ENCODE measurements at places on chromosomes 13 and 19.
A peak's percentile ranks its signal among the peaks of the same experiment; 100 is the strongest.

DNA sequence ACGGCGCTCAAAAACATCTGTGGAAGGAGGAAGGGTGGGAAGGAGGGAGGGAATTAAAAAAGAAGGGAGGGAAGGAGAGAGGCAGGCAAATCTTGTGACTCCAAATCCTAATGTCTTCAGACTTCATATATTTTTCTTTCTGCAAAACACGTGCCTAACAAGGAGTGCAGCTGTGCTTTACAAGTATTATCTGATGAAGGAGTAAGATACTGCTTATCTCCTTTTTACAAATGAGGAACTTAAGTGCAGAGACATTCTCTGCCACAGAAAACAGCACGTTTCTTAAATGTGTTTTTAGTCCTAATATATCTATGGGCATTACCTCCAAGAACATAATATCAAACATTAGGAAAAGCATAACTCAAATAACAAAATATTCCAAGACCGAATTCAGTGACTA lies 6.5 kb downstream of the FLT3 start:
- no peak for DNase-seq

- peak; percentile 64 for DNase-seq
Observed at GRCh38 chr19:12766051-12766521, 9.3 kb downstream of the HOOK2 start.

- no peak for DNase-seq
Observed at GRCh38 chr13:24038405-24038804, 122.1 kb upstream of the SPATA13 start.

- DNase-seq = no peak
Observed at GRCh38 chr13:25923217-25924085, 128.4 kb downstream of the SHISA2 start.

GRCh38 chr13:33644581-33645543 lies 173.1 kb upstream of the RFC3 start:
- peak; percentile 39 for DNase-seq

- no peak for DNase-seq
Observed at GRCh38 chr13:20658451-20659040, 45.0 kb upstream of the IL17D start.

DNA sequence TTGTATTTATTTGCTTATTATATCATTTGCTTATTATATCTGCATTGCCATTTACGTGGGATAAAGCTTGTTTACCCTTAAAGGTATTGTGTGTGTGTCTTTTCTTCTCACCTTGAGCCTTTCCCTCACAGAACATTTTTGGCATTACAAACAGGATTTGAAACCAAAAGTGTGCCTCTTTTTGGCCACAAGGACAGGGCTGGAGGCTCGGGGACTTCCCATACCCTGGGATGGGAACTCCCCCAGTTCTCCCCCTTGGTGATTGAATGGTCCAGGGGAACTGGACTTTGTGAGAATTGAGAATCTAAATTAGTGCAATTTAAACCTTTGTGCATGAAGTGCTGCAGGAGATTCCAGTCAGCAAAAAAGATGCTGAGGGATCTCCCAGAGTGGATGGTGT lies 2.4 kb upstream of the ZNF506 start:
- no peak for DNase-seq

- DNase-seq = no peak
Observed at GRCh38 chr19:29634002-29634401, 27.9 kb downstream of the POP4 start.

- DNase-seq = no peak
Observed at GRCh38 chr19:2063824-2064223, 12.8 kb upstream of the MKNK2 start.

- no peak for DNase-seq
Observed at GRCh38 chr13:81917810-81918209, 1576.9 kb upstream of the SPRY2 start.

DNA sequence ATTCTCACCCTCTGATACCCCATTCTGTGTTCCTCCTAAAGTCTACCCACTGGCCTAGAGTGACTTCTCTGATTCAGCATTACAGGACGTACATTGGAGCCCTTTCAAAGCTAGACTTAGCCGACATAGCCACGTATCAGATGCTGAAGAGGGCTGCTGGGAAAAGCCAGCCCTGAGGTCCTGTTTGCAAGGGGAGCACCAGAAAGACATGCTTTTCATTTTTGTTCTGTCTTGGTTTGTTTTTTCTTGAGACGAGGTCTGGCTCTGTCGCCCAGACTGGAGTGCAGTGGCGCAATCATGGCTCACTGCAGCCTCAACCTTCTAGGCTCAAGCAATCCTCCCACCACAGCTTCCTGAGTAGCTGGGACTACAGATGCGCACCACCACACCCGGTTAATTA lies 6.3 kb upstream of the ZSWIM4 start:
- peak; percentile 50 for DNase-seq

- DNase-seq = no peak
Observed at GRCh38 chr19:45897261-45897812, 5.1 kb downstream of the MYPOP start.

- DNase-seq = no peak
Observed at GRCh38 chr19:43501661-43502418, 2.7 kb downstream of the PHLDB3 start.

DNA sequence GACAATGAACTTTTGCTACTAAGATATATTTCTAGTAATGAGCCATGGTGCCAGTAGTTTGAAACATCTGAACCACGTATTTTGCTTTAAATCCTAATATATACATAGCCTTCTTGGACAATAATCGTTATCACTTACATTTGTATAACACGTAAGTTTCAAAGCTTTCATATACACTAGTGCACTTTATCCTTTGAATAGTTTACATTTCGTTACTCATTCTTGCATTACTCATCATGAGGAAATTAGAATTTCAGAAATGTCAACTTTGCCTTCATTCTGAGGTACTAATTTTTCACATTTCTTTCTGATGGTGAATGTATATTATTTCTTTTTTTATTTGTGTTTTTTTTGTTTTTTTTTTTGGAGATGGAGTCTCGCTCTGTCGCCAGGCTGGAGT lies 5.8 kb downstream of the KBTBD7 start:
- no peak for DNase-seq

DNA sequence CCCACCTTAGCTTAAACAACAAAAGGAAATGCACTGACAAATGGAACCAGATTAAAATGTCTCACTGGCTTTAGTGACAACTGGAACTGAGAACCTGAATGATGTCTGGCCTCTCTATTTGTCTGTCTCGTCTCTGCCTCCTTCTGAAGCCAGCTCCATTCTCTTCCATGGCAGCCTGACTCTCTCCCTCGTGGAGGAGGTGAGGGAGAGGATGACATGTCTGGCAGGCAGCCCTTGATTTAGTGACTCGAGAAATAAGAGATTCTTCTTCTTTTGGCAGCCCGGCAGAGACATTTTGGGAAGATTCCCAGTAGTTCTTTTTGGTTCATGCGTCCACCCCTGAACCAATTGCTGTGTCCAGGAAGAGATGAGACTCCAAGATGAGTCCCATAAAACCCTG lies 131.7 kb downstream of the KLF5 start:
- DNase-seq = no peak

DNA sequence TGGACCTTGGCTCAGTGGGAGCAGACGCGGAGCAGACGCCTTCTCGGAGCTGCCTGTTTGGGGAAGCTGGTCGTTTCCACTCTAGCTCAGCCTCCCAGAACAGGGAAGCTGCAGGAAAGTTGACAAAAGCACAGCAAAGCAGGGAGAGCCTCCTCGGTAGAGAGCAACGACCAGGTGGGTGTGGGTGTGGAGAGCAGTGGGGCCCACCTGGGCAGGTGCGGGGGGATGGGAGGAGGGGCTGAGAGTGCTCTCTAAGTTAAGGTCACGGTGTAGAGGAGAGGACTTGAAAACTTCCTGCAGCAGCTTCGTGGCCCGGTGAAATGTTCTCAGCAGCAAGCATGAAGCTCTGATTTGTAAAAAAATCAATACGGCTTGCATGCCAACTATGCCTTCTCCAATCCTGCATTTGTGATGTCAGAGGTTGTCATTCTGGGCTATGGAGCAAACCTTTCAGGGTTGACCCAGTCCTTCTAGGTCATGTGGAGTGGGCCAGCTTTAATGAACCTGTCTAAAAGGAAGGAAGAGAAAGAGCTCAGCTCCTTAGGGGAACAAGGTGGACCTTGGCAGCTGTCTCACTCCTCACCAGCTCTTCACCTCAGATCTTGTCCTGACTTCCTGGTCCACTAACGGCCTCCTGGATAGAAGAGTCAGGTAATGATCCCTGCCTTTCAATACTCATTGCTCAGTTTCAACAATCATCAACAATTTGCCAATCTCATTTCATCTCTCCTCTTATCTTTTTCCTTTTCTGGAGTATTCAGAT lies 85.8 kb upstream of the UBL3 start:
- no peak for DNase-seq

DNA sequence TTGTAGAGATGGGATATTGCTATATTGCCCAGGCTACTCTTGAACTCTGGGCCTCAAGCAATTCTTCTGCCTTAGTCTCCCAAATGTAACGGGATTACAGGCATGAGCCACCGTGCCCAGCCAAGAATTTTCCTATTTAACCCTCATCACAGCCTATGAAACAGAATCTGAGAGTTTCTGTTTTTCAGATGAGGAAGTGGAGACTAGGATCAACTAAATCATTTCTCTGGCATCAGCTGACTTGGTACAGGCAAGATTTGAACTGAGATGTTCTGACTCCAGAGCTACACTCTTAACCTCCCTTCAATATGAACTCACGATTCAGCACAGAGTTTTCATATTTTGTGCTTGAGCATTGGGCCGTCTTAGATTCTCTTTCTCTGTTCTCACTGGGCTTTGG lies 8.1 kb downstream of the ZNF460 start:
- DNase-seq = no peak

GRCh38 chr13:93955904-93956303 lies 523.6 kb downstream of the DCT start:
- no peak for DNase-seq

DNA sequence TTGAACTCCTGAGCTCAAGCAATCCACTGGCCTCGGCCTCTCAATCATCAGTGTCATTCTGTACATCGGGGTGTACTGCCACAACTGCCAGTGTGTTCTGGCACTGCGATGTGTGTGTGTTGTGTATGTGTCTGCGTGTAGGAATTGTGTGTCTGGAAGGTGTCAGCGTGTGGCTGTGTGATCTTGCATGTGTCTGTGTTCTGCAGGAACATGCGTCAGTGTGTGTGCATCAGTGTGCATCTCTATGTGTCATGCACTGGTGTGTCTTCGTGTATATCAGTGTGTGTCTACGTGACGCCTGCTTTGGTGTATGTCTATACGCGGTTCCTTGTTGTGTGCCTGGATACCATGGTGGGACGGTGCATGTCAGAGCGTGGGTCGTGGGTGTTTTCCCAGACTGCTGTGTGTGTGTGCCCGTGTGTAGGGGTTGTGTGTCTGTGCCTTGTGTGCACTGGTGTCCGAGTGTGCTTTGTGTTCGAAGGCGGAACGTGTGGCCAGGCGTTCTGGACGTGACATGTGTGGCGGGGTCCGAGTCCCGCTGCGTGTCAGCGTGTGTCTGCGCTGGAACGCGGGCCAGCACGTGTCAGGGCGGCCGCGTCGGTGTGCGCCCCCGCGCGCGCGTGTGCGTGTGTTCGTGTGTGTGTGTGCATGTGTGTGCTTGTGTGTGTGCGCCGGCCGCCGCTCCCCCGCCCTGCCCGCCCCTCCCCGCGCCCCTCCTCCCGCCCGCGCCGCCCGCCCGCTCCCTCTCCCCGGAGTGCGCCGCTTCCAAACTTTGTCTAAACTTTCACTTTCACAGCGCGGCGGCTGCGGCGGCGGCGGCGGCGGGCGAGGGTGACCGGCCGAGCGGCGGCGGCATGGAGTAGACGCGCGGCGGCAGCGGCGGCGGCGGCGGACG lies at the start of gene NFIX:
TSS of gene NFIX (plus strand) at position 775 of the 895 bp plus-strand sequence. CDS start 363 bp downstream, outside the sequence.
- DNase-seq = peak; percentile 58

DNA sequence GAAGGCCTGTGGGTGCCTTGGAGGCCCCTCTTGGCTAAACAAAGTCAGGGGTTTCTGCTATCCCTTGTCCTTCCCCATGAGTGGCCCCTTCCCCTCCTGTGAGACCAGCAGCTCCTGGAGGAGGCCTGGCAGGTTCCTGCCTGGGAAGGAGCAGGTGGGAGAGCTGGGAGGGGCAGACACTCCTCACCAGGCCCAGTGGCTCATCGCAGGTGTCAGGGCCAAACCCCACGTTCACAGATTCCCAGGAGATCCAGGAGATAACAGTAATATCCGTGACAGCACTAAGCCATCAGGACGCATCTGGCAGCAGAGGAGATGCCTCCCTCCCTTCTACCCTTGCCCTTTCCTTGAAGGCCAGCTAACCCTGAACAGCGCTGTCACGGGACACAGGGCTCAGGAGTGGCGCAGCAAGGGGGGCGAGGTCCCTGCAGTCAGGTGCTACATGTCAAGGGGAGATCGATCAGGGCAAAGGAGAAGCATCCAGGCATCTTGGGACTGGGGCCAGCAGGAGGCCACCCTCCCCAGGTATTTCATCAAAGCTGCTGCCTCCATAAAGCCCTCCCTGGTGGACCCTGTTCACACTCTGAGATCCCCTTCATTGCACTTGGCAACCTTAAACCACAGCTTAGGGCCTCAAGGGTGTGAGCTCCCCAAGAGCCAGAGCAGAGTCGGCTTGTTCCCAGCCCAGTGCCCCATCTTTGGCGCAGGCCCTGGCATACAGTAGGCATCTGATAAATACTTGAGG lies 4.8 kb downstream of the CEBPA start:
- no peak for DNase-seq

DNA sequence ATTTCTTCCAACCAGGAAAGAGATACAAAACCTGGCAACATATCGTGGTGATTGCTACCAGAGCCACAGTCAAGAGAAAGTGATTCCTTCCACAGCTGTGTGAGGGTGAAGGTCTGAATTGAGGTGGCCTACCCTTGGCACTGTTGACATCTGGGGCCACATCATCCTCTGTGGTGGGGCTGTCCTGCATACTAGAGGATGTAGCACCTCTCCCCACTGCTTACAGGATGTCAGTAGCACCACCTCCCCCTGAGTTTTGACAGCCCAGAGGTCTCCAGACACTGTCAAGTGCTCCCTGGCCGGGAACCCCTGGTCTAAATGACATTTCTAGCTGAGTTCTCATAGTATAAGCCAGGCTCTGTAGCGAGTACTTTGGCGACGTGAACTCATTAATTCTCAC lies 15.5 kb downstream of the PTGER1 start:
- no peak for DNase-seq

GRCh38 chr19:18045307-18046050 lies 37.5 kb downstream of the ARRDC2 start:
- no peak for DNase-seq

GRCh38 chr19:1400281-1401137 lies 833 bp downstream of the GAMT start:
- DNase-seq = peak; percentile 54

DNA sequence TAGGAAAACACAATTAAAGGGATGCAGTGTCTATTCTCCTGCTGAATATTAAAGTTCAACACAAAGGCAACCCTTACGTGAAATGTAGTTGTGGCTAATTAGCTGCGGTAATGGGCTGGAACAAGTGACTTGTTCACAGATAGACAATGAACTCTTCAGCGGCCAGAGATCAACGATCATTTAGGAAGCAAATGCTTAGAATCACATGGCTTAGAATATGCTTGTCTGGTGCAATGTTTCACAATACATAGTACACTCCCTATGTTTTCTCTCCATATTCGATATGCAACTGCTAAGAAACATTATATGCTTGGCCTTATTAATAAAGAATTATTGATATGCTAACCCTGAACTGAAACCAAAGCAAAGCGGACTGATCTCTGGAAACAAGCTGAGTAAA lies 25.7 kb upstream of the MTUS2 start:
- no peak for DNase-seq
